ENCODE measurements at places on chromosomes 12 and 14.
A peak's percentile ranks its signal among the peaks of the same experiment; 100 is the strongest.

- no peak for DNase-seq
Measured at GRCh38 chr12:59593761-59594160, 2.1 kb upstream of the SLC16A7 start.

DNA sequence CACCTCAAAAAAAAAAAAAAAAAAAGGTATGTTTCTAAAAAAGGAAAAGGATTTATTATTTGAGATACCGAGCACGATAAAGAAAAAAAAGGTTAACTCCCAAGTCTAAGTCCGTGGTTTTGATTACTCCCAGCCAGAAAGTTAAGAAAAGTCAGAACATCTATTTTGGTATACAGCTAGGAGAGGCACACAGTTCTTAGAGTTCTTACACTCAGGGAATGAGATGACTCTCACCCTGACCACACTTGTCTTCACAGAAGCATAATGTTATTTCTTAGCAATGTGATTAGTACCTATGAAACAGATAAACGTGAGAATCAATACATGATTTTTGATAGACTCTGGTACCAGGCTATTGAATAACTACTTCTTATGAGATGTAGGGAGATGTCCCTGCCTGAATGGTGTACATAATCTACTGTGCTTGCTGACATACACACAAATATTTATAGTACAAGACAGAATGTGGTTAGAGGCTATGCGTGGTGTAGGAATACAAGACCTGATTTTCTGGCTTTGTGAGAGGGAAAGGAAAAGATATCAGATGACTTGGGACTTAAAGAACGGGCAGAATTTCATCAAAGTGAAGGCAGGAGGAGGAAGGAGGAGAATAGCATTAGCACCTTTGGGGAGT is 31.6 kb downstream of the LIMA1 start:
- no peak for DNase-seq

DNA sequence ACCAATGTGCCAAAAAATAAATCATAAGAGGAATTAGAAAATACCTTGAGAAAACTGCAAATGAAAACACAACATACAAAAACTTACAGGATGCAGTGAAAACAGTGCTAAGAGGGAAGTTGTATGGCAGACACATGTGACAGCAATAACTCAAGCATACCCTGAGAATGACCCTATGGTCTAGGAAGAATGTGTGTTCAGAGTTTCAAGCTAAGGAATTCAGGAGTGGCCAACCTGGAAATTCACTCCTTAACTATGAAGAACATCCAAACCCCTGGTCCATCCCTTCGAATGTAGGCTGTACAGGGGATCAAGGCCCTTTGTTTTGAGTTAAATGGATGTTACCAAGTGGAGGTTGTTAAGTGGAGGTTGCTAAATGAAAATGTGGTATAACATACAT is 16.7 kb upstream of the TTC9 start:
- no peak for DNase-seq

GRCh38 chr12:88310069-88310468 is 168.0 kb downstream of the TMTC3 start:
- DNase-seq, result no peak

- DNase-seq, result no peak
Measured at GRCh38 chr14:44316647-44317440, 190.2 kb downstream of the FSCB start.

DNA sequence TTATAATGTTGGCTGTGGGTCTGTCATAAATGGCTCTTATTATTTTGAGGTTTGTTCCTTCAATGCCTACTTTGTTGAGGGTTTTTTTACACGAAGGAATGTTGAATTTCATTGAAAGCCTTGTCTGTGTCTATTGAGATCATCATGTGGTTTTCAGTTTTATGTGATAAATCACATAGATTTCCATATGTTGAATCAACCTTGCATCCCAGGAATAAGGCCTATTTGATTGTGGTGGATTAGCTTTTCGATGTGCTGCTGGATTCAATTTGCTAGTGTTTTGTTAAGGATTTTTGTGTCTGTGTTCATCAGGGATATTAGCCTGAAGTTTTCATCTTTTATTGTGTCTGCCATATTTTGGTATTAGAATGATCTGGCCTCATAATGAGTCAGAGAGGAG is 27.6 kb downstream of the SLC2A13 start:
- DNase-seq, result no peak

- no peak for DNase-seq
Measured at GRCh38 chr12:90163975-90164374, 455.3 kb upstream of the ATP2B1 start.

- DNase-seq, result no peak
Measured at GRCh38 chr12:68368327-68368726, 36.2 kb upstream of the MDM1 start.

DNA sequence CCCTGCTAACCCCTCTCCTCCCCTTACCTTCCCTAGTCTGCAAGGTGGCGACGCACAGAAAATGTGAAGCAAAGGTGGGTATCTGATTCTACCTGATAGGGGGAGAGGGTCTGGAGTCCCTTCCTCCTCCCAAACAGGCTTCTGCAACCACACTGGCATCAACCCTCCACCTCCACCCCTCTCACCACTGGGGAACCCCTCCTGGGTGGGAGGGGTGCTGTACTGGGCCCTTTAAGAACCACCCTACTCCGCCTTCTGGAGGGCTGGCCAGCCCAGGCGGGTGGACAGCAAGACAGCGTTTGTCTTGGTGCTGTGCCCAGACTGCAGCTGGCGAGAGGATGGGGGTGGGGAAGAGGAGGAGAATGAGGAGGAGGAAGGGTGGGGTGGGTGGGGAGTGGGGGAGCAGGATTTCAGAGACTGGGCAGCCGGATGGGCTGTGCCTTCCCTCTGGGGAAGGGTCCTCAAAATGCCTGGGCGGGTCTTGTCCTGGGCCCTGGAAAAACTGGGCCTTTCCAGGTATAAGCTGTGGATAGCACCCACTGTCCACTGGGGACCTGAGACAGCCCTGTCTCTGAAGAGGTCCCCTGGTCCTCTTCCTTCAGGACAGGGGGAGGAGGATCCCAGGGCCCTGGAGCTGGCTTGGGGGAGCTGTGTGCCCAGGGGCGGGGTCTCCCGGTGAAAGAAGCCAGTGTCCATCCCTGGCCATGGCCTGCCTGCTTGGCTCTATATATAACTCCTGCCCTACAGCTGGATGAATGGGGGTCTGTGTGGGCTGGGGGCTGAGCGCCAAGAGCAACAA is 2.8 kb downstream of the TNS2 start:
- no peak for DNase-seq

- DNase-seq, result no peak
Measured at GRCh38 chr14:75101491-75101890, 25.4 kb downstream of the NEK9 start.

DNA sequence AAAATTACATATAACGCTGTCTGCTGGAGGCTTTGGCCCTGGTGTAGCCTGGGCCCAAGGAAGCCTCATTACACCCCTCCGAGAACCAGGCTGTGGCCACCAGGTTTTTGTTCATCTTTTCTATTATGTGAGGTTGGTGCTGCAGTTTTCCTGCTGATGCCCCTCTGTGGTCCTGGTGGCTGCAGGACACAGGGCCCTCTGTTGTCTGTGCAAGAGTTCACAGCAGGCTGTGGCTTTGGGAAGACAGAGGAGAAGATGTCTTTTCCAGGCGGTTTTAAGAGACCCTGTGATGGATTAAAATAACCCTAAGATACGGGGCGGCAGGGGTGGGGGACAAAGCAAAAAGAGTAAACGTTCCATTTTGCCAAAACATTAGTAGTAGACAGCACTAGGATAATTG is 121.5 kb downstream of the ADGRD1 start:
- no peak for DNase-seq

DNA sequence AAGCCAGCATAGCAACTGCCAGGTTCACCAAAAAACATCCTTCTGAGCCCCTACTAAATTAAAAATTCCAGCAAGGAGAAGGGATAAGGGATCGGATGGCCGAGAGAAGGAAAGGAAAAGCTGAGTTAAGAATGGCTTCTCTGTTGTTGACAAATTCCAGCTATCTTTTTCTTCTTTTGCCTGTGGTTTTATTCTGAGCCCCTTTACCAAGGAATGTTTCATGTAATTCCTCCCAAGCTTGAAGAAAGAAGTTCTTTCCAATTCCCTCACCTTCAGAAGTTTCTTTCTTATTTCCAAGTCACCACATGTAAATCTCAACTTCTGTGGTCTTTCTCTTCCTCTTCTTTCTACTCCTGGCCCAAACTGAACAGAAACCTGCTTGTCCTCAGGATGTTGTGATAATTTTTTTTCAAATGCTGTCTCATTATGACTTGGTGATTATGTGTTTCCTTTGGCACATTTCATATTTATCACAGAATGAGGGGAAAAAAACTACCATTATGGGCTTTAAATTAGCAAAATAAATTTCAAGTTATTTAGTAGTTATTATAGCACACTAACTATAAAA is 40.0 kb downstream of the FGD6 start:
- no peak for DNase-seq

- no peak for DNase-seq
Measured at GRCh38 chr12:168763-169525, 45.0 kb downstream of the SLC6A12 start.

- DNase-seq, result peak; percentile 17
Measured at GRCh38 chr14:50363714-50364111, 33.0 kb downstream of the CDKL1 start.

- no peak for DNase-seq
Measured at GRCh38 chr12:50599366-50600095, 94.7 kb downstream of the DIP2B start.

- DNase-seq, result no peak
Measured at GRCh38 chr12:75712223-75712622, 200.8 kb upstream of the KRR1 start.

DNA sequence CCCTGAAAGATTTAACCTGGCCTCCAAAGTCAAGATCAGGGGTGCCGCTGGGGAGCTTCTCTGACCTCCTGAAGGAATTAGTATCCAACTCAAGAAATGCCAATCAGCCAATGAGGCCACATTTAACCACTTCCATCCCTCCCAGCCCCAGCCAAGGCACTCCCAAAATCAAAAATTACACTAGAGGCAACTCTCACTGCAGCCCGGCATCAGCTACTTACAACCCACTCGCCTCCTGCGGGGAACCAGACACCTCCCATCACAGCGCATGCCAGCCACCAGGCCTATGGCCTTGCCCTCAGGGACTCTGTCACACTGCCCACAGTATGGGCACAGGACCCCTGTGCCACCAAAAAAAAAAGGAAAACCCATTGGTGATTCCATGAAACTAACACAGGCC is 62.3 kb upstream of the DDX11 start:
- DNase-seq, result no peak

- DNase-seq, result no peak
Measured at GRCh38 chr14:50736932-50737419, 68.9 kb upstream of the SAV1 start.

DNA sequence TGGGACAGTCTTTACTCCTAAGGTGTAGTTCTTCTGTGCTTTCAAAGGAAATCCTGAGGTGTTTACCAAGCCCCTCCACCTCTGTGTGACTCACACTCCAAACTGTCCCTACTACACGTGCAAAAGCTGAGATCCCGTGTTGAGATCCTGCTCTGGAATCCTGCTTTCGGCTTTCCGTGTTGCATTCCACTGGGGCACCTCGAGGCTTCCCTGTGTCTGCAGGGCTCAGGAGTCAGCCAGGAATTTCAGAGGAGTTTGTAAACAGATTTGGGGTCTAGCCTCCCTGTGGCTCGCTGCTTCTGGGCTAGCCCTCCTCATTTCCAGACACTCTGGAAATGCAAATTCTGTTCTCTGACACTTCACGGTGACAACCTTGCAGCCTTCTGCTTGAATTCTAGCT is 48.4 kb downstream of the CACNA2D4 start:
- DNase-seq, result no peak

- DNase-seq, result no peak
Measured at GRCh38 chr12:122886851-122887818, 8.8 kb downstream of the VPS37B start.

GRCh38 chr12:52836042-52836466 is 1.9 kb upstream of the KRT79 start:
- peak; percentile 33 for DNase-seq

DNA sequence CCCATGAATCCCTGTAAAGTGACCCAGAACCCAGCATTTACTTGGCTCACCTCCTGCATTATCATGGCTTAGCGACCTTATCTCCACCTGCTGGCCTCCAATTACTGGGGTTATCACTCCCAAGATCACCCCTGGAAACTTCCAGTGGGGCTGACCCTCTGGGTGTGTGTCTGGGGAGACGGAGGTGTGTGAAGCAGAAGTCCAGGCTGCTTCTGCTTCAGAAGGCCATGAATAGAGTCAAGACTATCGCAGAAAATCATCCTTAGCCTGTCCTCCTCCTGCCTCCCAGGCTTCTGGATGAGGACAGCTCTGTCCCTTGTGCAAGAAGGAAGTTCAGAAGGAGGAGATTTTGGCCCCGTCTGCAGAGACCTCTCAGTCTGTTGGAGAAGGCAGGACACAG is 408 bp upstream of the KRT72 start:
- no peak for DNase-seq

DNA sequence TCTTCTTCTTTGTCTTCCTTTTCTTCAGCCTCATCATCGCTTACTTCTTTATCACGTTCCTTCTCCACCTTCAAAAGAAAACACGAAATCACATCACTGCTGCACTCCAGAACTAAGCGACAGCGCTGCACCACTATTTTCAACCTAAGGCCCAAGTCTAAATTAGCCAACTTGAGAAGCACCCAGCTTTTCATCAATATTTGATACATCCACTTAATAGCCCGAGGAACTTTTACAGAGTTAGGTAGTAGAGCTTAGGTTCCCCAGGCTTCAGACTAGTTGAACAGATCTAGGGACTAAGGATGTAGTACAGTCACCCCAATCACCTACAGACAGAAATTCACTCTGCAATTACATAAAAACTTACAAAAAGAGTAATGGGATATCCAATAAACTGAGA is 1.9 kb downstream of the HSP90AA1 start:
- DNase-seq, result no peak

GRCh38 chr14:22699801-22700564 is 55.8 kb upstream of the OR6J1 start:
- DNase-seq, result no peak

GRCh38 chr12:121932176-121932536 is 13.8 kb downstream of the CFAP251 start:
- DNase-seq, result no peak

DNA sequence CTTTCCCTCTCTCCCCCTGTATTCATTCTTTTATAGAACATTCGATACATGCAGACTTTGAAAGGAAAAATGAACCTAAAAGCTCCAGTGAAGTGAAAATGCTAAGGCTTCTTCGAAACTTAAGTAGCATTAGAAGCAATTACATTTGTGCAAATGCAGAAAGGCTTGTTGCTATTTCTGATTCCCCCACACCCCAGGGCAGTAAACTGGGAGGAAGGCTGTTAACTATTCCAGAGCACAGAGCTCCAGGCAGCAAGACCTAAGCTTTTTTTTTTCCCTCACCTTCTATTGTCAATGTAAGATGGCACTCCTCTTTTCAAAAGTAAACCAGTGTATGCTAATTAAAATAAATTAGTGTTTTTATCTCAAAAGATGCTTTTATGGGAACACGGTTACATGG is 448.9 kb upstream of the TBX3 start:
- DNase-seq, result no peak
